T-helper 9 cell (primary cell): ENCODE measurements at places on chromosomes 11 and 22.

- no peak for DNase-seq
Measured at GRCh38 chr22:23533771-23534191, 46.3 kb downstream of the IGLL1 start.

DNA sequence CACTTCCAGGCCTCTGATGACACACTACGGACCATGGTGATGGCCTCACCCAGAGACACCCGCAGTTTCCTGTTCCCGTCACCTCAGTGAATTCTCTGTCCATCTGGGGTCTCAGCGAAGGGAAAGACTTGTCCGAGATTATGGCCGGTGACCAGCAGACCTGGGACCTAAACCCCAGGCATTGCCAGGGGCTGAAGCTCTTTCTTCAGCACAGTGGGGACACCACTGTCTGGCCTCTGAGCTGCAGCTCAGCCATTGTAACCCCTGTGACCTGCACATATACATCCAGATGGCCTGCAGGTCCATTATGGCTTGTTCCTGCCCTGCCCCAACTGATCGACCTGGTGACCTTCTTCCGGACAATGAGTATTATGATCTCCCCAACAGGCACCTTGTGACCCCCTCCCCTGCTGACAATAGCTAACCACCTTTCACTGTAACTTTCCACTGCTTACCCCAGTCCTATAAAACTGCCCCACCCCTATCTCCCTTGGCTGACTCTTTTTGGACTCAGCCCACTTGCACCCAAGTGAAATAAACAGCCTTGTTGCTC, 22.3 kb downstream of the CBX7 start:
- no peak for DNase-seq

DNA sequence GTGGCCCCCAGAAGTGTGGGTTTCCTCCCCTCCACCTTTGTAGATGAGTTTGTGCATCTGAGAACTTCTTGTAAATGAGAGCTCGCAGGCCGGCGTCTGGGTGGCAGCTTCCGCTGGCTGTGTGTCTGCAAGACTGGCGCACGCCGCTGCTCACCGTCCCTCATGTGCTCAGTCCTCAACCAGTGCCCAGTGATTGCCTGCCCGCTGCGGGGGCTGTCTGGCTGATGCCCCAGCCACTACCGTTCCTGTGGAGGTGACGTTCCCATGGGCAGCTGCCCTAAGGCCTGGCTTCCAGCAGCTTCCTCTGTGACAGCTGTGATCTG, 8.8 kb downstream of the TBX1 start:
- no peak for DNase-seq

DNA sequence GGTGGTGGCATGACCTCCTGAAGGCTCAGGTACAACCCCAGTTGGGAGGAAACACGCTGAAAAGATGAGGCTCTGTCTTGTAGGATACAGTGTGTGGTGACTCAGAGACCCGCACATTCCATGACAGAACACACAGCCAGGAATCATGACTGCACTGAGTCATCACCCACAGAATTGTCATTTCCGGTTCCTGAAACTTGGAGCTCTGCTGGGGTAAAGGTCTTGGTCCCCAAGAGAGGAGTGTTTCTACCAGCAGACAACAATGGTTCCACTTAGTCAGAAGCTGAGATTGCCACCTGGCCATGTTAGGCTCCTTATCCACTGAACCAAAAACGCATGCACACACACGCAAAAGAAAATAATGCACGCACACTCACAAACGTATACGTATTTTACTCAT, 31.5 kb upstream of the CYB5R3 start:
- DNase-seq = no peak

DNA sequence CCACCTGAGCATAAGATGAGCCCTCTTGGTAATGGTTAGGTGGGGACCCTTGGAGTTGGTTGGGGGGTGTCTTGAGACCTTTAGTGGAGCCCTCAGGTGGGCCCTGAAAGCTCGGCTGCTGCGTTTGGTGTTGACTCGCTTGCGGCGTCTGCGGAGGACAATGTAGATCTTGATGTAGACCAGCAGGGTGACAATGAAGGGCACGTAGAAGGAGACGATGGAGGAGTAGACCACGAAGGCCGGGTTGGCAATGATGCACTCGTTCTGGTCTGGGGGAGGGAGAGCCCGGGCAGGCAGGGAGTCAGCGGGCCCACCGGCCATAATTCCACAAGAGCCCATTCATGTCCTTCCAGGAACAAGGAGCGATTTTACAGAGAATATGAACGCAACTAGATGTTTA, 27.8 kb downstream of the ANKK1 start:
- DNase-seq = no peak

GRCh38 chr22:48486134-48486532, 1341.5 kb downstream of the BRD1 start:
- DNase-seq = no peak

- no peak for DNase-seq
Measured at GRCh38 chr11:118882491-118882890, 1.2 kb upstream of the CXCR5 start.

GRCh38 chr11:73306977-73307322, 1.1 kb upstream of the ARHGEF17 start:
- no peak for DNase-seq

DNA sequence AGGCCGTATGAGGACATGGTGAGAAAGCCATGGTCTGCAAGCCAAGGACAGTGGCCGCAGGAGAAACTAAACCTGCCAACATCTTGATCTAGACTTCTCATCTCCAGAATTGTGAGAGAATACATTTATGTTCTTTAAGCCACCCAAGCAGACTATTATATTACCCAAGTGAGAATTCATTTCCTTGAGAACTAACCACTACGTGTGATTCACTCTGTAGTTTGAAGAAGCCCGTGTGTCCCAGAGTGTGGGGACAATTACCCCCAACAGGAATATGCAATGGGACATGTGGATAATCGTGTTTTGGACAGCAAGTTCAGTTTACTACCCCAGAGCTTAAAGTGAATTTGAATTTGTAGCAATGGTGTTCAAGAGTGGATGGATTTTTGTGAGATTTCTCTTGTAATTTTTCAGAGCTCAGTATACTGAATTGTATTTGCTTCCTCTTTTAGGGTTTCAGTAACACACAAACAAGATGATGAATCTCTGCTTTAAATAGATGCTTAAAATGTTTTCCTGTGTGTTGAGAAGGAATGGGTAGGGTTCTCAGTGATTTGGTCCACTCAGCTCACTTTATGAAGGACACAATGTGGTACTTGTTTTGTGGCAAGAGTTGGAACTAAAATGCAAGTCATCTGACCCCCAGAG, 100.0 kb upstream of the ARHGAP20 start:
- no peak for DNase-seq

GRCh38 chr22:38097058-38097457, 13.1 kb upstream of the SLC16A8 start:
- DNase-seq = no peak

- DNase-seq = no peak
Measured at GRCh38 chr11:78432058-78432515, 14.5 kb upstream of the GAB2 start.

DNA sequence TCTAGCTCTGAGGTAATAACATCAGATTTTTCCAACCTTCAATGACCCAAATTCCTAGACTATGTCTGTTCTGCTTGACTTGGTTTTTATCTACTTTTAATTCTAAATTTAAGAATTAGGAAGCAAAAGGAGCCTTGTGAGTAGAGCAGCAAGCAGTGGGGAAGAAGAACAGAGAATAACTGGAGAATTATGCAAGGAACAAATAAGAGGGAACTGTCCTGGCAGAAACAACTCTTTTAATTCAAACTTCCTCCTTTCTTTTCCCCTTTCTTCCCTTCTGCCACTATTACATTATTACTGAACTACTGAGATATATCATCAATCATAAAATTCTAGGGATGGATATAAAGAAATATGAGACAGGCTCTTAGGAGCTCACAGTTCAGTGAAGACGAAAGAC, 276.1 kb downstream of the SBF2 start:
- no peak for DNase-seq

DNA sequence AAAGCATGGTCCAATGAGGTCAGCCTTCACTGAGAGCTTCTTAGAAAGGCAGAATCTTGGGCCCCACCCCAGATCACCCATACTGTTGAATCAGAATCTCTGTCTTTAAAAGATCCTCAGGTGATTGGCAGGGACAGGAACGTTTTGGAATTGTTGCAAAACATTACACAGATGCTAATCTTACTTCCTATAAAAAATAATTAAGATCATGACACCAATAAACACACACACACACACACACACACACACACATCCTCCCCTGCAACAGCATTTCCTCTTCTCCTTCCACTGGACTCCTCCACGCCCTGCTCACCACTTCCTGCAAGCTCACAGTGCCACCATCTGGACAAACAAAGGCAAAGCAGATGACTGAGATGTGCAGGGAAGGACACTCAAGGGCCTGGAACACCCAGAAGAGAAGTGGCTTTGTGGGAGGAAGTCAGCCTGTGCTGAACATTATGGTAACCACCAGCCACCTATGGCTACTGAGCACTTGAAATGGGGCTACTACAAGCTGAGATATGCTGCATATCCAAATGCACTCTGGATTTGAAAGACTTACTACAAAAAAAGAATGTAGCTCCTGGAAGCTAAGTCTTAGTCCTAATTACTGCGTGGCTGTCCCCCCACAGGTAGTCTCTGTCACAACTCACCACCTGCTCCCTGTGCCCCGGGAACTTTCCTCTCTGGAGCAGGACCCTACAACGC, 65.6 kb downstream of the BTG4 start:
- peak; percentile 62 for DNase-seq

- no peak for DNase-seq
Measured at GRCh38 chr11:66720223-66720898, 8.7 kb downstream of the SPTBN2 start.

DNA sequence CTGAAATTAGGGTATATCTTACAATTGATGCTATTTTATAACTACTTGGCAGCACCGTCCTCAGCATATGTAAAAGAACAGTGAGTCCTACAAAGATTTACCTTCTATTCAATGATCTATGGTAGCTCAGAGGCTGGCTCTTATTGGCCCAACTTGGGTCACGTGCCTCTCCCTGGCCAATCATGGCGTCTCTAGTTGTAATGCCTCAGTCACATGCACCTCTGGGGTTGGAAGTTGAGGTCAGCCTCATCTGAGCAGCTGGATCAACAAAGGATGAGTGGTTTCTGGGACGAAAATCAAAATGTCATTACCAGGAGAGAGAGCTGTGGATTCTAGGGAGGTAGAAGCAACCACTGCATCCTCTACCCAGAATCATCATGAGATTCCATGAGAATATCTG, 22.9 kb upstream of the ASPHD2 start:
- no peak for DNase-seq

DNA sequence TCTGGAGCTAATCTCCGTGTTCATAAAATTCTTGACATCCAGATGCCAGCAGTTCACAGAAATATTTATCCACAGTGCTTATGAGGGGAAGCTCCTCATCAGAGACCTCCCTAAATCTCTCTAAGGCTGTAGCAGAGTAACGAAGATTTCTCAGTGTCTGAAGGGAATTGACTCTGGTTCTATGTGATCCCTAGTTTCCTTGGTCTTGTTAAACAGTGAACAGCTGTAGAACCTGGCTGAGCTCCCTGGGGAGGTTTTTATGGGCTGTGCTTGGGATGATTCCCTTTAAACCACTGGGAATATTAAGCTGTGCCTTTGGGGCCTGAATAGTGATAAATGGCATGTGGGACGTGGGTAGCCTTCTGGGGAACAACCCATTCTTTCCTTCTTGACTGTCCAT, 43.7 kb upstream of the ARHGAP20 start:
- no peak for DNase-seq

GRCh38 chr11:44034639-44035038, 13.1 kb upstream of the ACCSL start:
- no peak for DNase-seq

DNA sequence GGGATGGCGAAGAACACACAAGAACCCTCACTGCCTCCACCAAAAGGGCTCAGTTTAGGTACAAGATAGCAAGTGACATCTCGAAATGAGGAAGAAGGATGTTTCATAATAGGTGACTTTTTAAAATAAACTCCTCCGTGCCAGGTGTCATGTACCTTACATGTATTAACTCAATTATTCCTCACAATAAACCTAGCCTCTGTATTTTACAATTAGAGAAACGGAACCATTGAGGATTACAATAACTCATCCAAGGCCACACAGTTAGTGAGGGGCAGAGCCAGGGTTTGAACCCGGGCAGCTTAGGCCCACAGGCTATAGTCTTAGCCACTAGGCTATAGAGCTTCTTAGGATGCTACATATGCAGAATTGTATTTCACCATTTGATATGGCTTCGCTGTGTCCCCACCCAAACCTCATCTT, 965 bp upstream of the PAMR1 start:
- DNase-seq = no peak

DNA sequence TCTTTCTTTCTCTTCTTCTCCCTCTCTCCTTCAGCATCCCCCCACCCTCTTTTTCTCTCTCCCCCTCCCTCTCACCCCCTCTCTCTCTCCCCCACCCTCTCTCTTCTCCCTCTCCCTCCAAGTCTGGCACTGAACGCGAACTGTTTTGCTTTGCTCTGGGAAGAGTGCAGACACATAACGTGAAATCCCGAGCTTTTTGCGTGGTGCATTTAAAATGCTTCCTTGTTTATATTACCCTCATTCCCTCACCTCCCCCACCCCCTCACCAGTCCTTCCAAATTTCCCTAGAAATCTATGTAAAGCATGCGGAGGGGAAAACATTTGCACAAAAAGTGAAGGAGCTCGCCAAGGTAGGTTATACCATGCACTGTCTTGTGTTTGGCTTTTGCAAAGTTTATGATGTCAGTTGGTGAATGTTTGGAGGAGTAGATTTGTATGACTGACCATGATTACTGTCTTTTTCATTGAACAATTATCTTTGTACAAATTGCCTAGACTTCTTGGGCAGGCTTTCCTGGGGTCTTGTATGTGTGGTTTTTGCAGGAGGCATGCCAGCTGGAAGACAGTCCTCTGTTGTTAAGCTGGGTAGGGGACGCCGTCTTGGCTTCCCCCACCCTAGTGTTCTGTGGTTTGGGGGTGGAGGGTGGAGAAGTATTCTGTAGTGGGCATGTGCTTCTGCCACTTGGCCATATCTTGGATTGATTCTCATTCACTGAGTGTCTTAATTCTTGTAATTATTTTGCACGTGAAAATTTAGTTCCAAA, 123.7 kb upstream of the HSD17B12 start:
- no peak for DNase-seq

- peak; percentile 59 for DNase-seq
Measured at GRCh38 chr11:1202776-1203504, 19.9 kb upstream of the MUC5B start.

GRCh38 chr22:39655004-39655579, 84.5 kb downstream of the CACNA1I start:
- no peak for DNase-seq

GRCh38 chr11:74570266-74571061, 21.9 kb upstream of the POLD3 start:
- no peak for DNase-seq

- DNase-seq = no peak
Measured at GRCh38 chr11:128604723-128605122, 17.4 kb upstream of the ETS1 start.

DNA sequence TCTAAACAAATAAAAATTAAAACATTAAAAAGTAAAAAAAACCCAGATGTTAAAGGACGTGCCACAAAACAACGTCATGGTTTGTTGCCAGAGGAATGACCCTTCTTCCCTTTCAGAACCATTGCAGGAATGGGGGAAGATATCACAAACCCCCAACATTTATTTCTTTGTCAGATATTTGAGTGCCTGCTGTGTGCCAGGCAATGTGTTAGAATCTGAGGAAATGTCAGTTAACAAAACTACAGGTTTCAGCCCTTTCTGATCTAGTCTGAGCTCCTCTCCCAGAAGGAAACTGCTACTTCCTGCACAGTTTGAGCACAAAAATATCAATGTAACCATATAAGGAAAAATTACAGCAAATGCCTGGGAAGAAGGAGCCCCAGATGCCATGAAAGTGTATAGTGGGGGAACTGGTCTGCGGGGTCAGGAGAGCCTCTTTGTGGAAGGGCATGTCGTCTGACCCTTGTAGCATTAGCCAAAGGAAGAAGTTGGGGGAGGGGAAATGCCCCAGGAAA, 7.1 kb upstream of the NHERF4 start:
- no peak for DNase-seq

GRCh38 chr22:24095826-24096757, 85.0 kb downstream of the CABIN1 start:
- no peak for DNase-seq
